Urothelium cell line (cell line): ENCODE measurements at places on chromosomes 7 and 10.

DNA sequence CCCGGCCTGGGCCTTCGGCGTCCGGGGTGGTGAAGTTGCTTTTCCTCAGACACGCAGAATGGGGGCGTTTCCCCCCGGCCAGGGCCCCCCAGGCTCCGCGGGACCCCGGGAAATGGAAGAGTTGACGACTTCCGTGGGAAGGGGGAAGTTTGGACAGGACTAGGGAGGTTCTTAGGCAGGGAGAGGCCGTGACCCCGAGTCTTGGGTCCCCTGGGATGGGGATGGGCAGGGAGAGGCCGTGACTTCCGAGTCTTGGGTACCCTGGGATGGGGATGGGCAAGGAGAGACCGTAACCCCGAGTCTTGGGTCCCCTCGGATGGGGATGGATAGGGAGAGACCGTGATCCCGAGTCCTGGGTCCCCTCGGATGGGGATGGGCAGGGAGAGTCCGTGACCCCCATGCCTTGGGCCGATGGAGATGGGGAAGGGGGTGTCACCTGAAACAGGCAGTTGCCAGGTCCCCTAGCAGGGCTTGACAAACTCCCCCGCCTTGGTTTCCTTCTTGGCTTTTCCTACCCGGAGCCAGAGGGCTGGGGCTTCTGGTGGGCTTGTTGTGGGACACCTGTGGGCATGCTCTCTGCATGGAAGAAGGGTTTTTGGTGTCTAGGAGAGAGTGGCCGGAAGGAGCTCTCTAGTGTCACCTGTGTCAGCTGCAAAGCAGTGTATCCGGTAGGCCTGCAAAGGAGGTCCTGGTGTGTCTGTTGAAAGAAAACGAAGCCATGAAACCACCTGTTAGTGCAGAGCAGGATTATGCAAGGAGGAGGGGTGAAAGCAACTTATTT, 1.1 kb downstream of the TRRAP start:
- peak; percentile 58 for DNase-seq

GRCh38 chr10:124646483-124647352, 97.5 kb downstream of the FAM53B start:
- no peak for DNase-seq

DNA sequence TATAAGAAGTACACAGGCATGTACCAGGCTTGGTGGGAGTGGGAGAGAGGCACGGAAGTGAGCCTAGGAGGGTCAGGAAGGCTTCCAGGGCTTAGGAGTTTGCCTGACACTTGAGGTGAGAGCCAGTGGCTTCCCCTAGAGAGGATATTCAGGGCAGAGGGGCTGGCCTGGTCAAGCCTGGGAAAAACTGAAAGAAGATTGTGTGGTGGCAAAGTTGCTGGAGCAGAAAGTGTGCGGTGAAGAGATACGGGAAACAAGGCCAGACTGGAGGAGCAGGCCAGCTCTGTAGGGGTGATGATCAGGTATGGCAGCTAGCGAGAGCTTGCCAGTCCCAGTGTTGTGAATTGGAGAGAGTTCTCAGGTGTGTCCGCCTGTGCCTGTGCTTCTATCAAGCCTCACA, 129.9 kb downstream of the CCNY start:
- no peak for DNase-seq

- peak; percentile 6 for DNase-seq
Observed at GRCh38 chr7:129066290-129067131, 11.6 kb upstream of the TNPO3 start.

DNA sequence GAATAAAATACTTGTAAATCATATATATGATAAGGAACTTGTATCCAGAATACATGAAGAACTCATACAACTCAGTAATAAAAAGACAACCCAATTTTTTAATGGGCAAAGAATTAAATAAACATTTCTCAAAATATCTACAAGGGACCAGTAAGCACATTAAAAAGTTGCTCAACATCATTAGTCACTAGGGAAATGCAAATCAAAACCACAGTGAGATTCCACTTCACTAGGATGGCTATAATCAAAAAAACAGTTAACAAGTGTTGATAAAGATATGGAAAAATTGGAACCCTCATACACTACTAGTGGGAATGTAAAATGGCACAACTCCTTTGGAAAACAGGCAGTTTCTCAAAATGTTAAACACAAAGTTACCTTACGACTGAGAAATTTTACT, 40.3 kb upstream of the YAE1 start:
- no peak for DNase-seq
